ENCODE measurements at places on chromosomes 12 and 14.

GRCh38 chr12:107241411-107241810 is 148.1 kb upstream of the CRY1 start:
- no peak for DNase-seq

DNA sequence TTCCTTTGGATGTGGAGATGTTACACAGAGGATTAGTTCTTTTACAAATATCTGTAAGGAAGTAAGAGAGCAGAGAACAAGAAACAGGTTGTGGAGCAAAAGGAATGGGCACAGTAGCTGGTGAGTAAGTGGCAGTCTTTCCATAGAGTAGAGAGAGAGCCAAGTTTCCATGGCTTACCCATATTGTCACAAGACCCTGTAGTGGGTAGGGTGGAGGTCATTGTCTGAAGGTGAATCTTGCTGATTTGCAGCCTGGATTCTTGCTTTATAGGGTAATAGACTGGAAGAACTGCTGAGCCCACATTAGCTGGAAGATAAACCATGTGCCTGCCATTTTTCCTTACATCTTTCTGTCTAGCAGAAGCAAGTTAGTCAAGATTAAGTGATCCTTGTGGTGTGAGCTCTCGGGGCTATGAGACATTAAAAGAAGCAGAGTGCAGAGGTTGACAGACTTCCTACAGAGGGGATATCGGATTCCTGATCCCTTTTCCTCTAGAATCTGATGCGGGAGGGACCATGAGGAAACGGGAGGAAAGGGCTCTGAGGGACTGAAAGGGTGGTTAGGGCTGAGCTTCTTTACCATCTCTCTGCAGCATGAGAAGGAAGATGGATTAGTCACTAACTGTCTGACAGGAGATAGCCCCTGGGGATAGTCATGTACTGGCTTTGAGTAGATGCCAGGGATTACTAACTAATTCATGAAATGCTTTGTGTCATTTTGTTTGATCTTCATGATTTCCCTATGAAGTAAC is 44.0 kb upstream of the LRTM2 start:
- DNase-seq = no peak

- no peak for DNase-seq
Measured at GRCh38 chr12:6273205-6273540, 37.3 kb upstream of the PLEKHG6 start.

DNA sequence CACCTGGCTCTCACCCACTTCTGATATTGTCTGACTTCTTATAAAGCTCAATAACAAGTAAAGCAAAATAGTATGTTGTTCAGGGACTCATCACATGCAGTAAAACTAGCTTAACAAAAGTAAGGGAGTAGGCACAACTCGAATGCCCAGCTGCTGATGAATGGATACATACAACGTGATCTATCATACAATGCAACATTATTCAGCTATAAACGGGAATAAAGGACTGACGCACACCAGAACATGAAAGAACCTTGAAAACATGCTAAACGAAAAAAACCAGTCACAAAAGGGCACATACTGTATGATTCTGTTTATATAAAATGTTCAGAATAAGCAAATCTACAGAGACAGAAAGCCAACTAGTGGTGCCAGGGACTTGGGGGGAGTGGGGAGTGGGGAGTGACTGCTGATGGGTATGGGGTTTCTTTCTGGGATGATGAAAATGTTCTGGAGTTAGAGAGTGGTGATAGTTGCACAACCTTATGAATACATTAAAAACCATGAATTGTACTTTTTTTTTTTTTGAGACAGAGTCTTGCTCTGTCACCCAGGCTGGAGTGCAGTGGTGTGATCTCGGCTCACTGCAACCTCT is 11.1 kb downstream of the PLBD2 start:
- DNase-seq = no peak

DNA sequence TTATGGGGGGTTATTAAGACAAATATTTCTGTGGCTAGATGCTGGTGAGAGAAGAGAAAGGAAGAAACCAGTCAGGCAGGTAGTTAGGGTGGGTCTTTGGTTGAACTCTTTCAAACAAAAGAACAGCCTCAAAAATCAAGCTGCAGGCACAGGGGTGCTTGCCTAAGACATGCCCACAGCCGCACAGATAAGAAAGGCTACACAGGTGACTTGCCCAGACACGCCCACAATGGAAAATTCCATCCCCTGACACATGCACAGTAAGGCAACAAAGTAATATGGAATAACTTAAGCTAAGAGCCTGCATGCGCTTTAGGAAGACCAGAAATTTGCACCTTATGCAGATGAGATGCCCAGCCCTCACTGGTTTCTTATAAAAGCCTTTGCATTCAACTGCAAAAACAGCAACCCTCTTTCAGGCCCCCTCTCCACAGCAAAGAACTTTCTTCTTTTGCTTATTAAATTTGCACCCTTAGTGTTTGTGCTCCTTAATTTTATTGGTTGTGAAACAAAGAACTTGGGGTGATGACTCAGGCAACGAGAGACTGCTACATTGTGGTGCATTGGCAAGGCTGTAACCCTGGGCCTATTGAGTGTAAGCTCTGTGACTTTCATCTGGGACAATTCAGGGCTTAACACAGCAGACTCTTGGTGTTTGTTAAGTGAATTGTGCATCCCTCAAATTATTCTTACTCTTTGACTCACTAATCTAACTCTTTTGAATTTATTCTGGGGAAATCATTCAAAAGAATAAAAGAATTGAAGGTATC is 149.4 kb downstream of the RPAP3 start:
- DNase-seq = no peak

GRCh38 chr12:27180906-27181505 is 63.1 kb upstream of the STK38L start:
- DNase-seq = no peak

DNA sequence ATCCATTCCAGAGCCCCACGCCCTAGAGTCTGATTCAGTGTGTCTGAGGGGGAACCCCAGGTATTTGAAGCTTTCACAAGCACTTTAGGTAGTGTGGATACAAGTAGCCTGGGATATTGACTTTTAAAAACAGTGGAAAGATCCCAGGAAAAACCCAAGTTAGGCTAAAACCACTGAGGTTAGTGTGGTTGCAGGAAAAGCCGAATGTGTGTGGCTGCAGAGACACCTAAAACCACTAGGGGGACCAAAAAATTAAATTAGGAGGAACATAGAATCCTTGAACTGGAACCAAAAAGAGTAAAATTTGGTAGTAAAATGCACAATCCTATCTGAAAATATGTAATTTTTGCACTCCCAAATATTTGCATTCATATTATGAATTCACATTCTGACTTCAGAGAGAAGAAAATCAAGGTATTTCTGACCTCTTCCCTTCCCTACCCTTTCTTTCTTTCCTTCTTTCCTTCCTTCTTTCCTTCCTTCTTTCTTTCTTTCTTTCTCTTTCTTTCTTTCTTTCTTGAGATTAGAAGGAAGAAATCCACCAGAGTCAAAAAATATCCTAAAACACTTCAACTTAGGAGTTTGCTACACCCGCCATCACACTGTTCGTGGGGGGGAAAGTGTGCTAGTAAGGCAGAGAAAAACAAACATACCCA is 37.8 kb downstream of the SLCO1A2 start:
- DNase-seq = no peak

DNA sequence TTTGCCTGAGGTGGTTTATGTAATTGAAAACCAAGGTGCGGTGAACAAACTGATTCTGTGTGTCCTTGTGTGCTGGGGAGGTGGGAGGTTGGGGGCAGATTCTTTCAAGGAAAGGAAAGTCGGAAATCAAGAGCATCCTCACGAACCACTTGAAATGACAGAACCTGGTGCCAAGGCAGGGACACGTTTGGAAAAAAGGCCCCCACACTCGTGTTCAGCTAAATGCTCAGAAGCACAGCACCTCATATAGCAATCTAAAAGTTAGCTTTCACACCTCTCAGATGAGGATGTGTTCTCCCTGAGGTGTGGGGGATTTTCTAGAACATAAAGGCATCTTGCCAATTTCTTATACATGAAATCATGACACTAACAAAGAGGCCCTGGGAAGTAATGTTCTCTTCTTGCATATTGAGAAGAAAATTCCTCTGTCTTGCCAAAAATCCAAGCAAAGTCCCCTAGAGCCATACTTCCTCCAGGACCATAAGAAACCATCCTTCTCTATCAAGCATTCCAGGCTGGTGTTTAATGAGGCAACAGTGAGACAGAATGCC is 119.6 kb downstream of the PLXNC1 start:
- DNase-seq = no peak

DNA sequence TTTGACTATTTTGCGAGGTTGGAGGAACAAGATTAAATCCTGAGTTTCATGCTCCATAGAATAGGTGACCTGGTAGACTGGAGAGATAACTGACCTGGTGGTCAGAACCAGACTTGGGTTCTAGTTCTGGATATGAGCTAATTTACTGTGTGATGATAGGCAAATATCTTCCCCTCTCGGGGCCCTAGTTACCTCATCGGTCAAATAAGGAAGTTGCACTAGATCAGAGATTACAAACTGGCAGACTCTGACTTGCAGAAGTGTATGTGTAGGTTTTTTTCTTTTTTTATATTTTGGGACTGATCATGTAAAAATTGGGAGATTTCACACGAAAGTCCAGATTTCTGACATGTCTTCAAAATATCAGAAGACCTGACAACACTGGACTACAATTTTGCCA is 37.0 kb downstream of the RPH3A start:
- no peak for DNase-seq

- DNase-seq = no peak
Measured at GRCh38 chr12:531951-532585, 72.3 kb downstream of the B4GALNT3 start.

DNA sequence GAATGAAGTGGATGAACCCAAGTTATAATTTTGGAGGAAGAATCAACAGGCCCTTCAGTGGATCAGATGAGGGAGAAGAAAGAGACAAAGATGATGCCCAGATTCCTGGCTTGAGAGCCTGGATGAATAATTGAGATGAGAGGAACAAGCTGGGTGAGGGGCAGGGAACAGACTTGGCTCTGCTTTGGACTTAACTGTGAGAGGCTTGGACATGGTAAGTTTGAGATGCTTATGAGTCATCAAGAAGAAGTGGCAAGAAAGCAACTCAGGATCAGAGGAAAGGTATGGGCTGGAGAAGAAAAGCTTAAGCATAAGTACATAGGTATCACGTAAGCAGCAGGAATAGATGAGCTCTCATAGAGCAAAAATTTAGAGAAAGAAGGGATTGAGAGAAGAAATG is 55.3 kb downstream of the FIGNL2 start:
- DNase-seq = no peak

GRCh38 chr14:101229666-101230065 is 326.1 kb upstream of the RTL1 start:
- no peak for DNase-seq

- DNase-seq = no peak
Measured at GRCh38 chr12:24600551-24600950, 348.4 kb downstream of the BCAT1 start.

- no peak for DNase-seq
Measured at GRCh38 chr12:66627270-66627987, 51.4 kb downstream of the GRIP1 start.

DNA sequence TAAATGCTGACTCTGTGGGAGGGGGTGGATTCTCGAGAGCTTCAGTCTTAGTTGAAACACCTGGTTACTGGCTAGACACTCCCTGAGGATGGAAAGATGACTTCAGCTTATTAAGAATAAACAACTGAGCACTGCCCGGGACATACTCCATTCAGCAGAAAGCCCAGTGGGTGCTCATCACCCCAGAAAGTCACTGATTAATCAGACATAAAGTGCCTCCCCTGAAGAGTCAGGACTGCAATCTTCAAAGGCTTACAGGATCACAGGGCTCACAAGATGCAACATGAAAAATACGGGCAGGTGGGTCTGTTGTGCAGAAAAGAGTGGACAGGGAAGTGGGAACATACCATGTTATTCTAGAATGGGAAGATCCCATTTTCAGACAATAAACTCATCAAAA is 207.0 kb downstream of the CALM1 start:
- no peak for DNase-seq

DNA sequence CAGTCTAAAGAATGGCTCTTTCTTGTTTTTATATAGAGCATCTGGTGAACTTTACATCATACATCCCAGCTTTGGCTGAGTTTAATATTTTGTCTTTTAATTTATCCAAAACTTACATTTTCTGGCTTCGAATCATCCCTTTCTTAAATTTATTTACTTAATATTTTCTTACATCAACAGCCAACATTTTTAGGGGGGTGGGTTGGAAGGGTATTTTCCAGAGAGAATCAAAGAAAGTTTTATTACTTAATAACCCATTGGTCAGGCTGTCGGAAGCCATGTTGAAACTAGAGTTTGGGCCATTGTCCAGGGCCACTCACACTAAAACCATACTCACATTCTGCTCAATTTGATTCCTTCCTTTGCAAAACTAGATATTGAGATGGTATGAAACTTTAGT is 220.2 kb downstream of the AEBP2 start:
- DNase-seq = no peak

- no peak for DNase-seq
Measured at GRCh38 chr12:51195841-51196240, 22.0 kb downstream of the POU6F1 start.

DNA sequence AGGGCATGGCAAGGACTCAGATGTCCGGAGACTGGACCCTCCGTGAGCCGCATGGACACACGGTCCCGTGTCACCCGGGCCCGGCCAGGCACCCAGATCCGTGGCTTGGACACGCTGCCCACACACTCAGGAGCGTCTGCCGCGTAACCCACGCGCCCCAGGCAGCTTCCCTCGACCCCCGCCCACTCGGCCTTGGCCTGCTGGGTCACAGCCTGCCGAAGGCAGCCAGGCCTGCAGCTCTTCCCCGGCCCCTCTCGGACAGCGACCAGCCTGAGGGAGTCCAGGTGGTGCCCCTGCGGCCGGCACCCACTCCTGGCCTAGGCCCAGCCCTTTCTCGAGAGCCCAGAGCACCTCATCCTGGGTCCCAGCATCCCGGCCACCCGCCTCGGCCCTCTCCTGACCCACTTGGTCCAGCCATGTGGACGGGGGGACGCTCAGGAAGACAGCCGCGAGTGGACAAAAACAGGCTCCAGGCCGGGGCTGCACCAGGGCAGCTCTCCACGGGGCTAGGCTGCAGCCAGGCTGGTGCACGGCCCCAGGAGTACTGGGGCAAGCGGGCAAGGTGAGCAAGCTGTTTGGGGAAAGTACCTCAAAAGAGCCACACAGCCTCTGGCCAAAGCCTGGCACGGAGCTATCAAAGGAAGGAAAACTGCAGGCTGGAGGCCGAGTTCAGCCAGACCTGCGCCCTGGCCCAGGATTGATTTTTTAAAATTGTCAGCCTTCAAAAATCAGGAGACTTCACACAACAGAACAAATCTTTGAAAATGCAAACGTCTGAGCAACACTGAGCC is 6.5 kb downstream of the AKT1 start:
- DNase-seq = no peak

DNA sequence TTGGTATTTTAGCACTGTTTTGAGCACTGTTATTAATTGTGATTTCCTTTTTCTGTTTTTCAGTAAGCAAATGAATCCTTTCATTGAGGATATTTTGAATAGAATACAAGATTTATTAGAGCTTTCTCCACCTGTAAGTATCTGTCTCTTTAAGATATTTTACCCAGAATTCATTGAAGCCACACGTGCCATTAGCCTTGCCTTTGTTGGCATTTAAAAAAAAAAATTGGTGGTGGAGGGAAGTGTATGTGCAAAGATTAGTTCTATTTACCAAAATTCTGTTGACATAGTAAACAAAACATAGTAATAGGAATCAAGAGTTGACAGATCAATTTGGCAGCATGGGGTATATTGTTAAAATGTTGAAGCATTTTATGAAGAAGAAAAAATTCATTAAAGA is 23.8 kb downstream of the XPOT start:
- no peak for DNase-seq

GRCh38 chr12:68231691-68232090 is 6.1 kb upstream of the IL26 start:
- no peak for DNase-seq
